ENCODE measurements at places on chromosomes 12 and 14.

DNA sequence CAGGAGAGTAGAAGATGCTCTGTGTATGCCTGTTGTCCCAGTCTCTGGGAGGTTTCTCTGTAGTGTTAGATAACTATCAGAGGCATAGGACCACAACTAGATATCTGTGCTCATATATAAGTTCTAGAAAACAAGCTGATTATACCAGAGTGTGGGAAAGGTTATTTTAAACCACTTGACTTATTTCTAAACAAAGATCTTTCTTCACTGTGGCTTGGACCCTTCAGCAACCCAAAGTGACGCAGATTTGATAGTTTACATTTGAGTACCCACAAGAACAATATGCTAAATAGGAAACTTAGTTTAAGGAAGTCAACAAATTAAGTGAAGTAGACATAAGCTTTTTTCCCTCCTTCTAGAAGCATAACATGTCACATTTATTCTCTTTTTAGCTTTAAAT lies 41.3 kb downstream of the RIC8B start:
- no peak for DNase-seq

DNA sequence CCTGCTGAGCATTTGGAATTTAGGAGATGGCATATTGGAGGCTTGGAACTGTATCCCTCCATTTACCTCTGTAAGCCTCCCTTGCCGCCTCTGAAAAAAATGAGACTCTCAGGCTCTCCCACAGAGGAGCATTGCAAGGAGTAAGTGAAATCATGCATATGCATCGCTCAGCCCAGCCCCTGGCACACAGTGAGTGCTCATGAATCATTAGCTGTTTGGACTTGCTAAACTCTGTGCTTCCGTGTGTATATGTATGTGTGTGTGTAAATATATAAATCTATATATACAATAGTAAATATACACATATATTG lies 17.1 kb upstream of the TBX3 start:
- DNase-seq, result no peak

DNA sequence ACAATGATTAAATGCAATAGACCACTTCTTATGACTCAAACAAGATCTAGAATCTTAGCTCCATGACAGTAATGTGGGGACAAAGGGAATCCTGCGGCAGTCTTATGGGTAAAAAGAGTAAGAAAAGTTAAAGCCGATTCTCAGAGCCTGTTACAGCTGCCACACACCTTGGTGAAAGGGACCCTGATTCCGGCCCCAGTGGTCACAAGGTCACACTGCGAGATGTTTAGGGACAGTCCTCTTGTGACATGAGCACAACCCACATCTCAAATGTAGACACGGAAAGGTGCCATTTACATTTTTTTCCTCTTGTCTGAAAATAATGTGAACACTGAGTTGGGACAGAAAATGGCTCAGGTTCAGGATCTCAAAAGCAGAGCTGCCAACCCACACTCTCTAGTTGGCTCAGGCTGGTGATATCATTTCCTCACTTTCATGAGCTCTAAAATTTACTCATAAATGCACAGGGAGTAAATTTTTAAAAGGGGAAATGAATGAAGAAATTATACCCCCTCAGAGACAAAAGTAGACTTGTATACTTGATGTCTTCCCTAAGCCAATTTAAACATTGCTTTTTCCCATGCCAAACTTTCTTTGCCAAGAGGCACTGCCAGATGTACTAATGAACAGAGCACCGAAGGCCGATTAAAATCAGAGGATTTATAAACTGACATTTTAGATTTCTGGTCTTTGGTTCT lies 113.1 kb upstream of the OVCH1 start:
- DNase-seq, result no peak

GRCh38 chr14:92965281-92965680 lies 42.3 kb downstream of the CHGA start:
- DNase-seq, result no peak

DNA sequence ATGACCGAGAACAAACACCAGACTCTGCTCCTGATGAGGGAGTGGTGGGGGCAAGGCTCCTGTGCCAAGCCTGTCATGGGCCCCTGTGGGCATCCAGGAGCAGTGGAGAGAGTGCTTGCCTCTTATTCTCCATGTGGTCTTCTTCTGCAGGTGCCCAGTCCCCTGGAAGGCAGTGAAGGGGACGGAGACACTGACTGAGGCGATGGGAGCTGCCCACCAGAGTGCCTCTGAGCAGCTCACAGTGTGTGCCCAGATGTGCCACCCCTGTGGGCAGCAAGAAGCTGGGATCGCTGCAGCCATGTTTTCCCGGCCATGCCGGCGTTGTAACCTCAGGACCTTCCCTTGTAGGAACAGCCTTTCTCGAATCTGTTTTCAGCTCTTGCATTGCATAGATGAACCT lies 6.4 kb upstream of the EP400 start:
- no peak for DNase-seq

DNA sequence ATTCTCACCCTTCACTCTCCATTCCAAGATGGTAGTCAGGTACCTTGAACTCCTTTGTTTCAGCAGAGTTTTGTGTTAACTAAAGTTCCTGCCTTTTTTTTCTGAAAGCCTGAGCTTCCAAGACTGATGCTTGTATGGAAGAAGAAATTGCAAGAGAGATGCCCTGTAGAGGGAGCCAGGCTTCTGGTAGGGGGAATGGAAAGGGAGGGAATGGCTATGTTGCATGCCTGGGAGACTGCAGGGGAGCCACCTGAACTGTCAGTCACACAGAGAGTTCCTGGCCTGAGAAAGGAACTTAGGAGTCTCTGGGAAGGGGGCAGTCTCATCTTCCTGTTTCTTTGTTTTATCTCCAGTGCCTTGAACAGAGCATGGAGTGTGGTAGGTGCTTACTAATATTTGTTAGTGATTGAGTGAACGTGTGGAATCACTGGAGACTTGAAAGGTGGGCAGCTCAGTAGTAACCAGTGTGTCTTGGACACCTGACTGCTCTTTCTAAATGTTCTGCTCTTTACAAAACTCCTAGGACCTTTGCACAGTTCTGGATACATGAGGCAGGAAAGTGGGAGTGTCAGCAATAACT lies 132.2 kb downstream of the ANO4 start:
- DNase-seq, result no peak

DNA sequence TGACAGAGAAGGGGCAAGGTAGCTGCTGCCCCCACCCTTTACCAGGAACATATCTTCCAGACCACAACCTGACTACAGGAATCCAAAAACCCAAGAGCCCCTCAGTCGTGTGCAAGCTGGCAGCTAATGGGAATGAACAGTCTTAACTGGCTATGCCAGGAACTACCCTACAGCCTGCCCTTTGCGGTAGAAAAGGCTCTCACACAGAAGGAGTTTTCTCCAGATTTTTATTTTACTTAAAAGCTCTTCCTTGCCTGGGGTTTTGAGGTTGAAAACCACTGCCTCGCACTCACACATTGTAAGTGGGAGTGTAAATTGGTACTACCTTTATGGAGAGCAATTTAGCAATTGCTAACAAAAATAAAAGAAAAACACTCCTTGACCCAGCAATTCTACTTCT lies 28.3 kb downstream of the PITPNM2 start:
- DNase-seq, result no peak
